Activated CD4-positive, alpha-beta T cell treated with anti-CD3 and anti-CD28 coated beads, Interleukin-2, amount 50 U/mL, for 48 hours (primary cell): ENCODE measurements at places on chromosomes 3 and 15.

GRCh38 chr15:92687195-92687602, 31.6 kb upstream of the FAM174B start:
- no peak for DNase-seq

DNA sequence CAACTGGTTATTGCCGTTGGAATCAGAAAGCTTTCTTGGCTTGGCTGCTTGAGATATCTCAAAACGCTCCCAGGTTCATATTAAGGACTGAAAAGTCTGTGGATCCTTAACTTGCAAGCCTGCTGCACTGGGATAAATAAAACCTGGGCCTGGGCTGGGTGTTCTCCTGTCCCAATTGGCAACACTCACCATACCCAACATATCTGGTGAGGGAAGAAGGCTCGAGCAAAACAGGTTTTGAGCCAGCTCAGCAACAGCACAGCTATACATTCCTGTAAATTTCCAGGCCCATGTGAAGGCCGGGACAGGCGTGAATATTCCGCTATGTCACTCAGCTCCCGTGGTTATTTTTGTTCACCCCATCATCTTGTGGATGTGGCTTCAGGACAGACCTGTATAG, 169.0 kb upstream of the BCL6 start:
- DNase-seq: no peak

GRCh38 chr3:7696320-7696719, 805.3 kb upstream of the LMCD1 start:
- no peak for DNase-seq

- DNase-seq: no peak
Observed at GRCh38 chr3:76138921-76139320, 353.6 kb upstream of the ZNF717 start.

- no peak for DNase-seq
Observed at GRCh38 chr3:111857474-111857873, 1.6 kb upstream of the PHLDB2 start.

DNA sequence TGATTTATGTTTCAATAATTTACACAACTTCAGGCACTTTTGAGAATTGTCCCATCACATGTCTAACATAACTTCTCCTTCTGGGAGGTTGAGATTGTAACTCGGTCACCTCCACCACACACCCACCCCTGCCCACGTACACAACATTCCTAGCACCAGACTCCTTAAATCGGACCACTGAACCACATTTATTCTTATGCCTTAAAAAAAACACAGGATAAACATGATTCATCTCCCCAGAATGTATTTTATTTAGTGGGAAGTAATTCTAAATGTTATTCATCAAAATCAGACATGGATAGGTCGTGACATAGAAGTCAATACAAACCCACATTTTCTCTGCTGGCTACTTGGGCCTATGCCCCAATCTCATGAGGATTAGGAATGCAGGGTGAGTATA, 3.0 kb downstream of the SNTN start:
- no peak for DNase-seq

DNA sequence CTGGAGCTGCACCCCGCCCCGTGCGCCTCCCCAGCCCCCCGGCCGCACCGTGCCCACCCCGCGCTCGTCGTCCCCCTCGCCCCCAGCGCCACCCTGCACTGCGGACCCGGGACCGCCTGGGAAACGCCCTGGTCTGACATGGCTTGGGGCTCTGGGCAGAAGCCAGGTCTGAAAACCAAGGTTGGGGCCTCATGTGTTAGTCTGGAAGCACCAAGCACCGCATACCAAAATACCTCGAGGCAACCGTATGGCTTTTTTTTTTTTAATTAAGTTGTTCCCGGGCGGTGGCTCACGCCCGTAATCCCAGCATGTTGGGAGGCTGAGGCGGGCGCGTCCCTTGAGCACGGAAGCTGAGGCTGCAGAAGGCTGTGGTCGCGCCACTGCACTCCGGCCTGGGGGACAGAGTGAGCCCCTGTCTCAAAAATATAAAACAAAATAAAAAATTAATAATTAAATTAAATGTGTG, 91.5 kb upstream of the CHD2 start:
- DNase-seq: no peak

- DNase-seq: no peak
Observed at GRCh38 chr15:43518197-43518761, 871 bp downstream of the MAP1A start.

- no peak for DNase-seq
Observed at GRCh38 chr15:61083081-61083787, 145.9 kb downstream of the RORA start.

- no peak for DNase-seq
Observed at GRCh38 chr3:124557433-124558232, 172.6 kb upstream of the UMPS start.

DNA sequence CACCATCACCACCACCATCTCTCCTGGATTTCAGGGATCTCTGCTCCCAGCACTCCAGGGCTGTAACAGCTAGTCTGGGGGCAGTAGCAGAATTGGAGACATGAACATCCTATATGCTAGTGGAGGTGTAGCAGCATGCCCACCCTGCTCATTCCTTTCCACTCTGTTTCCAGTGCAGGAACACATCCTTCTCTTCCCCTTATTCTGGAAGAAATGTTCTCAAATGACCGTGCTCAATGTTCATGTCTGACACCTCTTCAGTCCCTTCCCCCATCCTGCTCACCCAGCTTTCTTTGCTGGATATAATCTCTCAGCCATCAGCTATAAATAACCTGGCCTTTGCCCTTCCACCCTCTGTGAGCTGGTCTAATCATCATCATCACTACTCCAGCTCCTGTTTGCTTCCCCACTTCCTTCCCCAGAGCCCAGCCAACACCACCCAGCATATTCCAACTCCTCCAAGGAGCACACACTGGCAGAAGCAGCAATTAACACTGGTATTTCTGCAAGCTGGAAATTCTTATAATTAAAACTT, 31.1 kb downstream of the DCLK3 start:
- no peak for DNase-seq

DNA sequence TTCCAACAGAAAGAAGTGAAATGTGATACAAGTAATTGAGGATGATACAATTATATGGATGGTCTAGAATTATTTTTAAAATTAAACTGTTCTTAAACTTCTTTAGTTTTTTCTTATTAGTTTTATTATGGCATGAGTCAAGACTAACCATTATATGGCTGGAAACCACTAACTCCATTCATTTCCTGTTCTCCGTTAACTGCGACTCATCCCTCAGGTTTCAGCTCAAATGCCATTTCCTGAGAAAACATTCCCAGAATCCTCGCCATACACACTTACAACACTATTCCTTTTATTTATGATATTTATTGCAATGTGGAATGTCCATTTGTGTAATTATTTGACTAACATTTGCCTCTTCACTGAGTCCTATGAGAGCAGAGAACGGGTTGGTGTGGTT, 394.1 kb downstream of the SOX2 start:
- DNase-seq: no peak

GRCh38 chr3:52446631-52447511, 2.0 kb upstream of the SEMA3G start:
- DNase-seq: peak; percentile 83

DNA sequence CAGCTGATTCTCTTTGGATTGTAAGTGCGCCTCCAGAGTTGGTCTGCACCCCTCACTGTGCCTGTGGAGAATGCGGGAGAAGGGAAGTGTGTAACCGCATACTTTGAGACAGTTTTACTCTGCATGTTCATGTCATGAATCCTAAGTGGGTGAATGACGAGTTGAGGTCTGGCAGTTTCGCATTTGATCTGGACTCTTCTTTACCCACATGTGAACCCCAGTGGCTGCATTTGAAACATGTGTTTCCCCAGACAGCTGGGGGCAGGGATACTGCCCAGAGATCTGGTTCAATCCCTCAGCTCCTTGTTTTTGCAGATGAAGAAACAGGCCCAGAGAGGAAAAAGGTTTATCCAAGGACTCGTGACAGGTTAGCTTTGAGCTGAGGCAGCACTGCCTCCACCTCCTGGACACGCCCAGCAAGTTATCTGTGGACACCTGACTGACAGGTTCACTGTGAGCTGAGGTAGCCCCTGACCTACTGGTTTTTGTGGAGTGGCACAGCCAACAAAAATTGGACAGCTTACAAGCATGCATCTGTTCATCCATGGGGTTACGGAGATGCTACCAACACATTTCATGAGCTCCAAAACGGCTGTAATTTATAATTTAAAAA, 207.3 kb downstream of the XXYLT1 start:
- no peak for DNase-seq

DNA sequence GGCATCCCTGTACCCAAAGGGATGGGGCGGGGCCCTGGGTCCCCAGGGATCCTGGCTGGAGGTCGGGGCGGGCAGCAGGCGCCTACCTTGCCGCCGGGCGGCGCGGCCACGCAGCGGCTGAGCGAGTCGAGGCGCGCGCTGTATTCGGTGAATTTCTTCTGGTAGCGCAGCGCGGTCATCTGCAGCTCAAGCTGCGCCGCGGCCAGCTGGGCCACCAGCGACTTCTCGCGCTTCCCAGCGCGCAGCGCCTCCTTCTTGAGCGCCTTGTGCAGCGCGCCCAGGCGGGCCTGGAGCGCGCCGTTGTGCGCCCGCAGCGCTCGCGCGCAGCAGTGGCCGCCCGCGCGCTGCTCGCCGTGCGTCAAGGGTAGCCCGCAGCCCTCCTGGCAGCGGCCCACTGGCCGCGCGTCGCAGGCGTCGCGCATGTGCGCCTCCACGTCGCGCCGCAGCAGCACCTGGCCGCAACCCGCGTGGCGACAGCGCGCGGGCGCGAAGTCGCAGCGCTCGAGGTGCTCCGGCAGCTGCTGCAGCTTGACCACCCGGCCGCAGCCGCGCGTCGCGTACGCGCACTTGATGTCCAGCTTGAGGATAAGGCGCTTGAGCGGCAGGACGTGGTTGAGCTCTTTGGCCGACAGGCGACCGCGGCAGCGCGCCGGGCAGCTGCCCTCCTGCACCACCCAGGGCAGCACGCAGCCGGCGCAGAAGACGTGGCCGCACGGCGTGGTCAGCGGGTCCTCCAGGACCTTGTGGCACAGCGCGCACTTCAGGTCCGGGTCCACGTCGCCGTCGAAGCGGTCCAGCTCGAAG, 522 bp downstream of the PDZRN3 start:
- no peak for DNase-seq

- DNase-seq: no peak
Observed at GRCh38 chr3:35723480-35724097, 84.3 kb downstream of the ARPP21 start.

DNA sequence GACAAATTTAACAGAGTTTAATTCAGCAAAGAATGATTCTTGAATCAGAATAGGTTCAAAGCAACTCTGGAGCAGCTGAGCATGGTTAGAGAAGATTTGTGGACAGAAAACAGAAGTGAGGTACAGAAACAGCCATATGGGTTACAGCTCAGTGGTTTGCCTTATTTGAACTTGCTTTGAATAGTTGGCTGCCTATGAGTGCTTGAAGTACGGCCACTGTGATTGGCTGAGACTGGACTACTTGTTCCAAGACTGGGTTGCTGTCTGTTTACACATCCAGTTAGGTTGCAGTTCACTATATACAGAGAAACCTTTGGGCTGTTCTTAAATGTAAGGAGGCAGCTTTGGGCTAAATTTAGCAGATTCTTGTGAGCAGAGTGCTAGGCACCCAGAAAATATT, 79.4 kb upstream of the CADPS start:
- no peak for DNase-seq

DNA sequence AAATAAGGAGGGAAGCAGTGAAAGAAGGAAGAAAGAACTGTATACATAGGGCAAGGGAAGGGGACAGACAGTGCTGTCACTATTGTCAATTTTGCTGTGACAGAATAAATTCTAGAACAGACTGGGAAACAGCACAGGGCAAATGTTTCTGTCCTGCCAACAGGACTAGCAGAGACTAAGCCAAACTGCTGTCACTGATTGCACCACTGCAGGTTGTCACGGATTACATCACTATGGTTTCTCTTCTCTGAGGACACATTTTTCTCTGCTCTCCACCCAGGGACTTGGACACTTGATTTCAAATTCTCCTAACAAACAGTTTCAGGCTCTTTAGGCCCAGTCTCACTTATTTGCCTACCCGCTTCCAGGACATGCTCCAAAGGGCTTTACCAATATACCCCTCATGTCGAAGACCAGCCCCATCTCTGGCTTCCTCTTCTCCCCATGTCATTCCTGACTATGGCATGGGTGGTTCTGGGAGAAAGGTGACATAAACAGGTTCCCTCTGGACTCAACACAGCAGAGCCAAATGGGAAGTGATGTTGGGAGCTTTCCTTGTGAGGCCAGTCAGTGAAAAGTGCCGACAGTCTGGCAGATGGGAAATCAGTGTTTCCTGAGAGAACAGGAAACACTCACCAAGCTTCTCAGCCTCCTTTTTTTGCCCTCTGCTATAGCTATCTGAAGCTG, 70.2 kb upstream of the ST3GAL6 start:
- DNase-seq: no peak

- DNase-seq: no peak
Observed at GRCh38 chr15:37009288-37009687, 91.1 kb downstream of the MEIS2 start.

- no peak for DNase-seq
Observed at GRCh38 chr3:8603115-8603710, 41.4 kb downstream of the SSUH2 start.

DNA sequence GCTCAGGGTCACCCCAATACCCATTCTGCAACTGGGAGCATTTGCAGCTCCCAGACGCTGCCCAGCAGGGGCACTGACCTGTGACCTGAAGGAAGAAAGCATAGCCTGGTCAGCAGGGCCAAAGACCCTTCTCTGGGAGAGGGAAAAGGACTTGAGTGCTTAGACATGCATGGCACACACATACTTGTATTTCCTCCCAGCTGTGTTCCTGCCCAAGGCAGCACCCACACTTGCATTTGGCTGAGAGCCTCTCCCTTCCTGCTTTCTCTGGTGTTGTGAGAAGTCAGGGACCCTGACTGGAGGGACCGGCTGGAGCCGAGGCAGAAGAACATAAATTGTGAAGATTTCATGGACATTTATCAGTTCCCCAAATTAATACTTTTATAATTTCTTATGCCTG, 7.2 kb upstream of the LAMB2 start:
- no peak for DNase-seq
